ENCODE measurements at places on chromosomes 5 and 9.

- no peak for DNase-seq
Measured at GRCh38 chr5:40717281-40717680, 37.6 kb downstream of the PTGER4 start.

DNA sequence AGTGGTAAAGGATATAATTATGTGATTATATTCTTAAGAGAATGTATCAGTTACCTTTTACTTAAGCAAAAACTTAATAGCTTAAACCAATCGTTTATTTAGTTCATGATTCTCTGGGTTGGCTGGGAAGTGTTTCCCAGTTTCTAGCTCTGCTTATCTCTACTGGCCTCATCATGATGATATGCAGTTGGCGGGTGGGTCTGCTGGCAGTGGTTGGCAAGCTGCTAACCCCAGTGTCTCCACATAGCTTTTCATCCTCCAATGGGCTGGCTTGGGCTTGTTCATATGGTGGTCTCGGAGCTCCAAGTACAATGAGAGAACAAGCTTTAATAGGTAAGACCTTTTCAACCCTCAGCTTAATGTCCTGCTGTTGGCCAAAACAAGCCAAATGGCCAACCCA is 43.8 kb downstream of the ABLIM3 start:
- no peak for DNase-seq

GRCh38 chr9:121612511-121612998 is 38.9 kb upstream of the DAB2IP start:
- DNase-seq: no peak

DNA sequence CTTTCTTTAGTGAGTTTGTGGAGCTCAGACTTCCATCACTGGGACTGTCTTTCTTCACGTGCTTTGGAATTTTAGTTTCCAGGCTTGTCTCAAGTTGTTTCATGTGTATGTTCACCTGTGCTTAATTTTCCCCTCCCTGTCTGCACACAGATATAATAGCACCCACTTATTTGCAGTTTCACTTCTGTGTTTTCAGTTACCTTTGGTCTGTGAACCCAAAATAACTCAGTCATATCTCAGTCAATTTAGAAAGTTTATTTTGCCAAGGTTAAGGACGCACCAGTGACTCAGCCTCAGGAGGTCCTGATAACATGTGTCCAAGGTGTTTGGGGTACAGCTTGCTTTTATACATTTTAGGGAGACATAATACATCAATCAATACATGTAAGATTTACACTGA is 330.4 kb downstream of the ICE1 start:
- no peak for DNase-seq

- no peak for DNase-seq
Measured at GRCh38 chr5:83387041-83387440, 84.5 kb upstream of the VCAN start.

DNA sequence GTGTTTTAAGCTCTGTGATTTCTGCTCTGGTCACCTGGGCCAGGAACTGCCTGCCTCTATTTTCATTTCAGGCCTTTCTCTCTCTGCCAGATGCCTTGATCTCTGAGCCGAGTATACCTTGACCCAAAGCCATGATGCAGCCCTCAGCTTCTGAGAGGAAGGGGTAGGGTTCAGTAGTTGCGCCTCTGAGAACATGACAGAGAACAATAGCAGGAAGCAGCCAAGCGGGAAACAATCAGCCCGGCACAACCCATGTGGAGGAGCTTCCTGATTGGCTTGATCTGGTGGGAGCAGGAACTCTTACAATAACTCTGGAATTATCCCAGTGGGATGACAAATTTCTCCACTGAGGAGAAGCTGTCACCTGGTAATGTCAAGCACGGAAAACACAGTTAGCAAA is 127.4 kb downstream of the PALM2AKAP2 start:
- no peak for DNase-seq

- no peak for DNase-seq
Measured at GRCh38 chr5:60597572-60598320, 102.2 kb downstream of the DEPDC1B start.

- no peak for DNase-seq
Measured at GRCh38 chr5:134226441-134227192, 744 bp upstream of the PPP2CA start.

DNA sequence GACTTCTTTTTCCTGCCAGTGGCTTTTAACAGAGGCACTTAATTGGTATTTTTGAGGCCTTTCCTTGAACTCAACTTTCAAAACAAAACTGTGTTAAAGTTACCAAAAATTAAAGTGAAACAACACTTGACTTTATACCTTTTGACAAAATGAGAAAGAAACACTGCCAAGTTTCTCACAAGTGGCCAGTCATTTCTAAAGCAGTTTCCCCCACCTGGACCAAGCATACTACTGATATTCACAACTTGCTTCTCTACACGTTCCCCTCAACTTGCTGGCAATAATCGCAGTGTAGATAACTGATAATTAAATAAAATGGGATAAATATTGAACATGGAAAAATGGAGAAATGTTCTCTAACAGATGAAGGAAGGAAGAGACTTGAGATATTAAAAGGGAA is 135.7 kb downstream of the TLR4 start:
- no peak for DNase-seq

GRCh38 chr9:219670-220365 is 5.2 kb downstream of the DOCK8 start:
- DNase-seq: no peak

- no peak for DNase-seq
Measured at GRCh38 chr9:127233989-127234388, 30.6 kb upstream of the GARNL3 start.

DNA sequence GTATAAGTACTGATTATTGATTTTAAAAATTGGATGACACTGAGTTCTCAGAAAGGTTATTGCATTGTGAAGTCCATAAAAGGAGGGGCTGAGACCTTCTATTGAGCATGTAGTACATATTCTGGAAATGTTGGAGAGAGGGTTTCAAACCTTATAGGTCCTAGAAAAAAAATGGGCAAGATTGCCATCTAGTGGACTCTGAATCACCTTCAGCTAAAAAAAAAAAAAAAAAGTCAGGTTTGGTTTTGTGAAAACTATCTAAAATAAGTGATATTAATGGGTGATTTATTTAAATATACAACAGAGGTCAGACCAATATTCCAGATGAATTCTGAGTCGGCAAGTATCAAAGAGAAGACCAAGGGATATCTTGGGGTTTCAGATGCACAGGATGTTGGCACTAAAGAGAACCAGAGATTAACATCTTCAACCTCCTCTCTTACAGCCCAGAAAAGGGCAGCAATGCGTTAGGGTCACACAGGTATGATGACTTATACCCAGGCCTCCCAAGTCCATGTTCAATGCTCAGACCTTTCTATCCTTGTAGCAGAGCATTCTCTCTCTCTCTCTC is 109.8 kb upstream of the NMUR2 start:
- DNase-seq: no peak

DNA sequence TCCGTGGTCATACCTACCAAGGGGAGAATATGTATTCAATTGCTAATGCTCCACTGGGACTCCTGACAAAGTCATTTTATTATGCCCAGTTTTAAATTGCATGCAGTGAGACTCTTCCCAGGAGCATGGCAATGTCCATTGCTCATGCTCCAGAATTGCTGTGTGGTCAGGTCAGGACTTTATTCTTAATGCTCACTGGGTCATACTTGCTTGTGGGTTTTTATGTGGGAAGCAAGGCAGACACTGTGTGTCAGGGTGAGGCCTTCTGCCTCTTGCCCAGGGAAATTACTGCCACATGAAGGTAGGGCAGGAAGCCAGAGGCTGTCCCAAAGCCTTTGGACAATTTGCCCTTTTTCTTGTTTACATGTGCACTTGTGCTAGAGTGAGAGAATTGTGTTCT is 164.6 kb upstream of the MEF2C start:
- DNase-seq: no peak

GRCh38 chr9:118701985-118702384 is 667.2 kb downstream of the BRINP1 start:
- no peak for DNase-seq

GRCh38 chr5:59143926-59144333 is 561.1 kb downstream of the RAB3C start:
- DNase-seq: no peak
